Hypothalamus (tissue), 51 donors: ENCODE measurements at places on chromosomes 3 and 15.

DNA sequence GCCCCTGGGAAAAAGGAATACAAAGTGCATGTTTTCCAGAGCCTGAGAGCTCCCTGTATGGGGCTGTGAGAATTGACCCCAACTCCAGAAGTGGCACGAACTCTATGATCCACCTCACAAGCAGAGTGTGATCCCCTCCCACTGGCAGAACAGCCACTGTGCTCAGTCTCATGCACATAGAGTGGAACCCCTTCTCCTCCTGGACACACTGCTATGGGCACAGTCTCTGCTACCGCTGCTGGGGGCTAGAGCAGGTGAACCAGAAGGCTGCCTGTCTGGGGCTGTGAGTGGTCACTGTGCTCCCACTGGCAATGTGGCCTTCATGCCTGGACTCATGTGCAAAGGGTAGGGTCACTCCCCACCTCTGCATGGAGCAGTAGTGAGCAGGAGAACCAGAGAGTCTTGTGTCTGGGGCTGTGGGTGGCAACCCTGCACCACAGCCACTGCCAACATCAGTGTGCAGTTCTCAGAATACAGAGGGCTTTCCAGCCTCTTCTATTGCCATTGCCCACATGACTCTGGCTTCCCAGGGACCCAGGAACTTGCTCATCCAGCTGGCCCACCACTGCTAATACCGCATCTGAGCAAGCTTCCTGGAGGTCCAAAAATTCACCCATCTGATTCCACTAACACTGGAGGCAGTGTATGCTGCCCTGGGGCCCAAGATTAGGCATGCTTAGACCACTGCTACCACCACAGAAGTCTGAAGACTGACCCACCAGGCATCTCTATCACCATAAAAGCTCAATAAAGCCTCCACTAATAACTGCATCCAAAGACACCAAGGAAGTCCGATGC, 343.7 kb upstream of the SOX14 start:
- DNase-seq: no peak

- DNase-seq: peak; percentile 68
These were observed 225.1 kb upstream of the C2CD4B start for GRCh38 chr15:62389885-62390790.

- no peak for DNase-seq
These were observed 278.9 kb downstream of the MECOM start for GRCh38 chr3:169384573-169384972.

DNA sequence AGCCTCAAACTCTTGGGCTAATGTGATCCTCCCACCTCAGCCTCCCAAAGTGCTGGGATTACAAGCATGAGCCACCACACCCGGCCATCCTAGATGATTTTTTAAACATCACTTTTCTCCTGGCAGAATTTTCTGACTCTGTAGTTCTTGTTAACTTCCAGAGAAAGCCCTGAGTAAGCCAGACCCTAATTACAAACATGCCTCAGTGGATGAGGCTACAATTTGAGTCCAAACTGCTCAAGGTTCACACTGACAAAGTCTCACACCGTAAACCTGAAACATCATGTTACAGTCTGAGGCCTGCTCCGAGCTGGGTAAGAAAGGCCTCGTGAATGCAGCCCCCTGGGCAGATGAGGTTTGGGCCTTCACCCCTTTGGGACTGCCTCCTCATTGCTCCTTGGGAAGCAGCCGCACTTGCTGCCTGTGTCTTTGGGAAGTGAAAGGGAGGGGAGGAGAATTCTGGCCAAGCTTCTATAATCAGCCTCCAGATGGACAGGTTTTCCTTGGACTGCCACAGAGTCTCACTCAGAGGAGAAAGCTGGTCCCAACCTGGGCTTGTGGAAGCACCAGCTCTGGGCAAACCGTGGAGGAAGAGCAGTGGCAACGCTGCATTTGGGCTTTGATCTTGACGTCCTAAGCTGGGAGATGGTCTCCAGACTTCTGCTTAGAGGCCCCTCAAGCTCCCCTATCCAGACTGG, 46.0 kb downstream of the CA12 start:
- no peak for DNase-seq

DNA sequence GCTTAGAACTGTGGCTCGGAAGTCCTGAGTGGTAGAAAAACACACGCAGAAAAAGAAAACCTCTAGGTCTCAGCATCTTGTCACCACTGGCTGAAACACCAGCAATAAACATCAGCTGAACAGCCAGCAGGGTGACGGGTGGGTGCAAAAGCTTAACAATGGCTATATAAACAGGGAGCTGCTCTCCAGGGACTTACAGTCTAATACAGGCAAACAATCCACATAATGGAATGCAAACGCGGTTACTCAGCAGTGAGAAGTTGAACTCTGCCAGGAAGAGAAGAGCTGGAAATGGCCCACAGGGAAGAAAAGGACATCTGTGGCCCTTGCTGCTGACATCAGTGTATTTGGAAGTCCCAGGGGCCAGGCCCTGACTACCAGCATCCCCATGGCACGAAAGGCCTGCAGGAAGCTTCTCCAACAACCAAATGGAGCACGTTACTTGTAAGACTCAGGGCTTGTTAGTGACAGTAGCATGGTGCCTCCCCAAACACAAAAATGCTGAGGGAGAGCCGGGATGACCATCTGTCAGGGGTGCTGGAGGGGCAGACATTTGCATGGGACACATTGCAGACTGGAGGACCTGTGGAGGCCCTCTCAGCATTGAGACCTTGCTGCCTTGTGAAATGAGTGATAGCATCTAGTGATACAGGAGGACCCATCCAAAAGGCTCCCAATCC, 3.0 kb downstream of the HEG1 start:
- no peak for DNase-seq

DNA sequence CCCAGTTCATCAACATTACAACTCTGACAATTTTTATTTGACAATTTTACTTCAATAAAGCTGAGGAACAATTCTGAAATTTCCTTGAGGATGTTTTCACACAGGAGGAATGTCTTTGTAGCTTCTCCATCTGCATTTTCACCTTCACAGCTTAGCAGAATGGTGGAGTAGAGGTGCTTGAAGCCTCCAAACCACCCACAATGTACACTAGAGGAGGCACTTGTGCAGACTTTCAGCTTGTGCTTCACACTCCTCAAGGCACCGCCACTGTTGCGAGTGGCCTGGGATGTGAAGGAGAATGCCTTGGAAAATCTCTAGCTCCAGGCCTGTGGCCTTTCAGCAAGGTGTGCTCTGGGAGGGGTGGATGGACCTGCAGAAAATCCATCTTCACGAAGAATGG, 181.9 kb downstream of the EPHB1 start:
- DNase-seq: no peak

DNA sequence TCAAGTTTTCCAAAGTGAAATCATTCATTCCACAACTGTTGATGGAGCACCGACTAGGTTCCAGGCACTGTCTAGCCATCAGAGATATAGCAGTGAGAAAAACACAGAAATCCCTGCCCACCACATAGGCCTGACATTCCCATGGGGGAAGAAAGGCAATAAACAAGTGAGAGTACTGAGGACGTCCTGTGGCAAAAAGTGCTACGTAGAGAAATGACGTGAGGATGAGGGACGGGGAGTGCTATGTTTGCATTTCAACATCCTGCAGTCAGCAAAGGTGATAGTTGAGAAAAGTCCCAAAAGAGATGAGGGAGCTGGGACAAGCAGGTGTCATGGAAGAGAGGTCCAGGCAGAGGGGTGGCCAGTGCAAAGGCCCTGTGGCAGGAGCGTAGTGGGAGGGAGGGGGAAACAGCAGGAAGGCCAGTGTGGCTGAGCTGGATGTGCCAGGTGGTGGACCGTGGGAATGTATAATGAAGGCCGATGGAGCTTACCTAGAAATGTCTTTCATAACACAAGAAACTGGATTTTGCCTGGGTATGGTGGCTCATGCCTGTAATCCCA, 10.4 kb upstream of the FURIN start:
- no peak for DNase-seq
